ENCODE measurements at places on chromosomes 7 and 10.

GRCh38 chr10:101014966-101015581 lies 15.5 kb downstream of the LZTS2 start:
- no peak for DNase-seq

GRCh38 chr10:89090756-89091445 lies 100.3 kb downstream of the FAS start:
- DNase-seq: no peak

DNA sequence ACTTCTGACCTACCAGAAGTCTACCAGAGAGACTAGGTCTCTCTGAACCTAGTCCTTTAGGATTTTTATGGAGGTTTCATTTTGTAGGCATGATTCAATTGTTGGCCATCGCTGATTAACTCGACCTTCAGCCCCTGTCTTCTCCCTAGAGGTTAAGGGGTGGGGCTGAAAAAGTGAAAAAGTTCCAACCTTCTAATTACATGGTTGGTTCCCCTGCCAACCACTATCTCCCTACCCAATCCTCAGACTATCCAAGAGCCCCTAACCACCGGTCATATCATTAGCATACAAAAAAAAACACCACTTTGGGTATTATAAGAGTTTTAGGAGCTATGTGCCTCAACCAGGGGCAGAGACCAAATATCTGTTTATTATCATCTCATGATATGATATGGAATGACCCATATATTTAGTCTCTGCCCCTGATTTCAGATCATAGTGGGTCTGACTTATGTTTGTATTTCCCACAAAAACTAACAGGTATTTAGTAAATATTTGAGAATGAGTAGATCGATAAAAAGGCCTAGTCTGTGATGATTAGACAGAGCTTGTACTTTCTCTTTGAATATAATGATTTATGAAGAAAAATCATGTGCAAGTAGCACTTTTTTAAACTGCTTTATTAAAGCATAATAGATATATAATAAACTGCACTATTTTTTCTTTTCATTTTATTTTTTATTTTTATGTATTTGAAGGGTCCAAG lies 35.8 kb downstream of the DNAJC9 start:
- DNase-seq: no peak

- no peak for DNase-seq
Measured at GRCh38 chr10:3173171-3173878, 743 bp upstream of the PITRM1 start.

GRCh38 chr10:4579844-4580243 lies 246.2 kb upstream of the AKR1E2 start:
- DNase-seq: no peak

- no peak for DNase-seq
Measured at GRCh38 chr7:105602325-105603305, 21.3 kb upstream of the EFCAB10 start.

DNA sequence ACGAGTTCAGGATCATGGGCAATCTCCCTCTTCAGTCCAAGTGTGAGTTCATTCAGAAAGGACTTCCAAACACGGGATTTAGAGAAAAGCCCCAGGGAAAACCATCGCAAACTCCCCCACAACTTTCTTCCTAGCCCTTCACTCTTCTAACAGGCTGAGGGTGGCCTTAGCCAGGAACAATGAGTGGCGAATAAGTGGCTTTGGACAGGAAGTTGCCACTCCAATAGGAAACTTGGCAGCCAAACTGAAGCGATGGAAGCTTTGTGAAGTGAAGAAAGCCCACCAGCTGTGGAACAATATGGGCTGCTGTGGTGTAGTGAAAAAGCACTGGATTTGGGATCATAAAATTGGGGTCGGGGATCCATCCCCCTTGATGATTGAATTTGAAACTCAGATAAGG lies 193.2 kb downstream of the TEX36 start:
- DNase-seq: no peak

GRCh38 chr10:113158183-113158582 lies 208.1 kb downstream of the TCF7L2 start:
- no peak for DNase-seq

DNA sequence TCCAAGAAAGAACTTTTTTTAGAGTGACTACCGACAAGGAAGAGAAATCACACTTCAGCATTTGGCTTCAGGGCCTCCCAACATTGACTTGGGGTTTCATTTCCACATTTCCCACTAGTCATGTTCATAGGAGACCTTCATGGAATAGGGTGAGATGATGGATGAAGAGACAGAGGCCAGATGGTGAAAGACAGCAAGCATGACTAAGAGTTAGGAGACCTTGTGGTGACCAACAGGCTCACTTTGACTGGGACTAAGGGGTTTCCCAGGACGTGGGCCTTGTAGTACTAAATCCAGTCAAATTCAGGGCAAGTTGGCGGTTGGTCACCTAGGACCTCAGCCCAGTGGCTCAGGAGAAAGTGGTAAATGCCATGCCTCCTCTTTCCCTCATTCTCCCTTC lies 3.0 kb upstream of the GIMAP5 start:
- no peak for DNase-seq

DNA sequence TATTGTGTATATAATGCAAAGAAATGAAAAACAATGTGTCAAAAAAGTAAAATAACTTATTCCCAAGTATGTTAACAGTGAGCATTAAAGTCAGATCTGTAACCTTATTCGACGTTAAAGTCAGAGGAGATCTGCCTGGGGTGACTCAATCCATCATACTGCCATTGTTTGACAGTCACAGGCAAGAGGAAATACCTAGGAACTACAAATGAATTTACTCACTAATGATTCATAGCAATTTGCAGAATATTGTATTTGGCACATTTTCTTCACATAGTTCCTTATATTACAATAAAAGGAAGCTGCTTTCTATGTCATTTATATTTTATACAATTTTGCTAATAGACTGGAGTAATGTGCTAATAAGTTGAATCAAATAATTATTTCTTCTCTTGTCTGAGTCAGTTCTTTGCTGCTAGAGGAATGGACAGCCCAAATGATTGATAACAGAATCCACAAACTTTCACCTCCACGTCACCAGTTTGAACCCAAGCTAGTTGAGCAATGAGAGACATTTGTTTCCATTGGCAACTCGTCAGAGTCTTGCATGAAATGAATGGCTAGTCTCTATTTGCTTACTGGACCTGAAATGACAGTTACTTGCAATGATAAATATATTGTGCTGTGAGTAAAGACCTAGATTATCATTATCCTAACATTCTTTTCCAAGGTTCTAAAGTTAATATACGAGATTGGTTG lies 48.5 kb upstream of the TMEM106B start:
- no peak for DNase-seq

DNA sequence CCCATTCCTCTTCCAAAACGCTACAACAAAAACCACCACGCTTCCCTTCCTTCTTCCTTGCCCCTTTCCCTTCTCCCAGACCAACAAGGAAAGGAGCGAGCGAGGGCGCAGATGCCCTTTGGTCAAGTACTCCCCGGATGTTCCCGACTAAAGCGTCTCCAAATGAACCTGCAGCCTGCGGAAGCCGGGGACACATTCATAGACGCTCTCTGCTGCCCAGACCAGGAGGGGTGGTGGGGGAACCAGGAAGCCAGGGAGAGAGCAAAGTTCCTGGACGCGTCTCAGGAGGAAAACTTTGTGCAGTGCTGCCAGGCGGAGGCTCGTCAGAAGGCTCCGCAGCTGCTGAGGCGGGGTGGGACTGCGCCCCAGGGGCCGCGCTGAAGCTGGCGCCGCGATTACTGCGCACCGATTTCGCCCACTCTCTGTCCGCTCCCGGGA lies 754 bp downstream of the SEMA3D start:
- no peak for DNase-seq

DNA sequence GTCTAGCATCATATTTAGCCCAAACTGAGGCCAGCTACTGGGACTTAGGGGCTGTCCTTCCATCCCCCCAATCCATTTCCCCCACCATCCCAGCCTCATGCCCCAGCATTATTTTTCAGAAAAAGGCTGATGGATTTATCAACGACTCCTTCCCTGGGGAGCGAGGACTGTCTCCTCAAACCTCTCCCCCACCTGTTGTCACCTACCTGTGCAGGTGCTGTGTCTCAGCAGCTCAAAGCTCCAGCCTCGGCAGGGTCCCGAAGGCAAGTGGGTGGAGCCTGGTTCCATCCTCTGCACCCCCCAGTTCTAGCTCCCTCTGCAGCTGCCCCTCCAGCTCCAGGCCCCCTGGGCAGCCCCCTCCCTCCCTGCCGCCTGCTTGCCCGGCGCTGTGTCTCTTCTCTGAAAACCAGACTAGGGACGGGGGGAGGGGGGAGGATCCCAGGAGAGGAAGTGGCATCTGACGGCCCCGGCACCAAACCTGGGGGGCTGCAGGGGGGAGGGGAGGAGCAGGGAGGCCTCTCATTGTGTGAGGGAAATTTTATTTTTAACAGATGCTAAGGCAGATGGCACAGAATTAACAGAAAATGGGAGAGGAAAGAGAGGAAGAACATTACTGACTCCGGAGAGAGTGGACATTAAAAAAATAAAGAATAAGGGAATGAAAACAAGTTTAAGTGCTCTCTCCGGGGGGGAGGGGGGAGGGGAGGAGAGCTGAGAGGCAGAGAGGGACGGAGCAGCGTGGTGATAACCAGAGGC lies 61.7 kb upstream of the PAX2 start:
- no peak for DNase-seq

DNA sequence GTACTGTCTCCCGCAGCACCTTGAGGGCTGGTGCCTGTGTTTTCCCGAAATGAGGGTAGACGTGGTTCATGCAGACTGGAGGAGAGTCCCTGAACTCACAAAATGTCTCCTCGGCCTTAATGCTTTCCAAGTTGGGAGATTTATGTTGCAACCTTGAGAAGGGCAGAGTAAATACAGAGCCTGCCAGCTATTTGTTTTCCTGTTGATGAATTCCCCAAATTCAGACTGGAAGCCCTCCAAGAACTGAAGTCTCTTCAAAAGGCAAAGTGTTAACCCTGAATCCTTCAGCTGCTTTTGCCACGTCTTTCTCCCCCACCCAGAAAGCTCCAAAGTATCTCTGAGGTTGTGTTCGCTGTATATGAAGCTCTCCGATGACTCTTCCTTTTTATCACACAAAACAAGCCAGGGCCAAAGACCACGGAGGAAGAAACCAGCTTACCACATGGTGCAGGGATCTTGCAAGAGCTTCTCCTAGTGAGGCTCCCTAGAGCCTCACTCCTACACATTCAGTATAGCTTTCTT lies 254.7 kb upstream of the NFE2L3 start:
- no peak for DNase-seq

DNA sequence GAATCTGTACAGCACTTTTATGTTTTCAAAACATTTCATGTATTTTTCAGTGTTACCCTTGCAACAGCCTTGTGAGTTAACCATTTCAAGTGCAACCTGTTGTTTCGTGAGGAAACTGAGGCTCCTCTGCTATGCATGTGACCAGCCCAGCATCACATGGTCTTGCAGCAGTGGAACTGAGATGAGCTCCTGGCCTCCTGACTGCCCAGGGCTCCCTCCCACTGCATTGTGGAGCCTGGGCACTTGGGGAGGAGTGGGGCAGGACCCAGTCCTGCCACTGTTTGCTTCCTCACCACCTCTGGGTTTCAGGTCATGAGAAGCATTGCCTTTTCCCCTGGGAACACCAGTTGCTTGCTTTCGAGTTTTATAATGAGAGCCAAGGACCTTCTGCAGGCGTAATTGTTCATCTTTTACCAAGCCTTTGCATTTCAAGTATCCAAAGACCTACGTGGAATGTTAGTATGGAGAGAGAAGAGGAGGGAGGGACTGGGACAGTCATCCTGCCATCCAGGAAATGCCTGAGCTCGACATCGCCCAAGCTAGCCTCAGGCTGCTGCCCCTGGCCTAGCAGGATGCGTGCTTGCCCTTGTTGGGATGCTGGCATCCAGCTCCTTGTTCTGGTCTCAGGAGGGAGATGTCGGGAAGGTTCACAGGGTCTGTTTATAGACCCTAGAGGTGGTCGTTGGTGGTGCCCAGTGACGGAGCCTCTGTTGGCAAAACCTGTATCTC lies 32.3 kb upstream of the BHLHA15 start:
- DNase-seq: no peak

GRCh38 chr7:5212633-5213285 lies 22.7 kb downstream of the WIPI2 start:
- no peak for DNase-seq

GRCh38 chr7:157895520-157896375 lies 558.9 kb downstream of the DNAJB6 start:
- no peak for DNase-seq

DNA sequence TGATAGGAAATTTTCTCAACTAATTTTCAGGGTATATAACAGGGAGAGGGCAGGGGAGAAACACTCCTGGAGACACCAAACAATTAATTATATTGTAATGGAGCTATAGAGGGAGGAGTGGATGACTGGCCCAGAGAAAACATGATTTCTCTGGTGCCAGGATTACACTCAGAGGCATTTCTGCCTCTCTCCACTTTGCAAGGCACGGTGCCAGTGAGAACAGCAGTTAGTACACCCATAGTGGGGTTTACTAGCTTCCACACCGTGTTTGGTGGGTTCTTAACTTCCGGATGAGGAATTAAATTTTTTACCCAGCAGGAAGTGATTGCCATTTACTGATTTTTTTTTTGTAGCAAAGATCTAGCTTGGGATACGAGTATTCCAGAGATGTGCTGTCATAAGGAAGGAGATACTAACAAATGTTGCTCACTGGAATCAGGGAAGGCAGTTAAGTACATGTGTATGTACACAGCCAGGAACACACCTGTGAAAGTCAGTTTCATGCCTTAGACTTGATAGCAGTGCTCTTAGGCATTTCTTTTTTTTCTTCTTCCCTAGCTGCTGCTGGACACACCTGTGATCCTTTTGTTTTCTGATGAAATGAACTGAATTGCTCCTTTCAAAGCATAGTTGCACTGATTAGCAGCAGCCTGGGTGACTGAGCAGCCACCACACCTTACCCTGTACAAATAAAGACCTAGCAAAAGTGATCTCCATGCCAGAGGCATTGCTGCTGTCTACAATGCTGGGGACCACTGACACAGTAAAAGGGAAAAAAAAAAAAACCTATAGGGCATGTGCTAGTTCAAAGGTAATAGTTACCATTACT lies 58.1 kb downstream of the POLL start:
- no peak for DNase-seq

DNA sequence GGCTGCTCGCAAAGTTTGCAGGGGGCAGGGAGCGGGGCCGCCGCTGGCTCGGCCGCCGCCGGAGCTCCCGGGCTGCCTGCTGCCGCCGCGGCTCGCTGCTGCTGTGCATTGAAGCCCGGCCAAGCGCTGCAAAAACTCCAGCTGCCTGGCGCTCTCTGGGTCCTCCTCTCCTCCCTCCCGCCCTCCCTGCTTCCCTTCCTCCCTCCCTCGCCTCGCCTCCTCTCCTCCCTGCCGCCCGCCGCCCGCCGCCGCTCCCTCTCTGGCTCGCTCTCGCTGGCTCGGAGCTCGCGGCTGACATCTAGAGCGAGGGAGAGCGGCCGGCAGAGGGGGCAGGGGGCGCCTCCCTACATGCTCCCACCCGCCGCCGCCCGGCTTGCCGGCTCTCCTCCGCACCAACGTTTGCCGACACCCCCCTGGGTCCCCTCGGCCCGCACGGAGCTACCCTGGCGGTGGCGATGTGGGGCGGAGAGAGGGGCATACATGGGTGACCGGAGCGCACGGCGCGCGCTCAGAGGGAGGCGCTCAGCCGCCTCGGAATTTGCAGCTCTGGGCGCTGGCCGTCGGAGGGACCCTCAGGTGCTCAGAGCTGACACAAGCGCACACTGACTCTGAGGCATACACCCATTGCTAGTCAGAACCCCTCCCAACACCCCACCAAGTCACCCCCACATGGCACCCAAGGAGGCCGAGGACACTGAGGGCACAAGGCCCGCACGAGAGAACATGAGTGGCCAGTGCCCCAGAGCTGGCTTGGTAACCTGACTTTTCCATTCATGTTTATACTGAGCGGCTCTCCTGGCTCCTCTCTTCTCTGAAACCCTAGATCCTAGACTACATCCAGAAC lies 1.2 kb upstream of the PLXNA4 start:
- DNase-seq: no peak
